ENCODE measurements at places on chromosomes 11 and 22. TPM values are rescaled to one million over a fixed set of nuclear protein-coding genes. Genes with fewer than 3 reads are reported as not detected.
A peak's percentile ranks its signal among the peaks of the same experiment; 100 is the strongest.

CHRNA10 gene
- total RNA-seq: 0.76 TPM

TUBA8 gene
- 0.90 TPM for total RNA-seq

MUC15 gene
- not detected for total RNA-seq

SAA2 gene
- total RNA-seq: 3.8 TPM

MIAT gene
- 2.9 TPM for total RNA-seq

SPTBN2 gene
- total RNA-seq: 0.51 TPM

SYCE3 gene
- not detected for total RNA-seq

PGA5 gene
- not detected for total RNA-seq

CRYAB gene
- total RNA-seq: 45.9 TPM

DUSP8 gene
- total RNA-seq: 4.4 TPM

MCAM gene
- 474 TPM for total RNA-seq

- H3K27ac ChIP-seq: no peak overlapping the region
- H3K4me3 ChIP-seq: no peak overlapping the region
- no peaks in the 10 kb centered on the region for H3K4me1 ChIP-seq
- no peaks in the 10 kb centered on the region for H3K36me3 ChIP-seq
Observed at GRCh38 chr11:34030382-34030781, 21.1 kb upstream of the CAPRIN1 start.

GRCh38 chr11:111674941-111675340 lies 72.7 kb downstream of the SIK2 start:
- no peaks in the 10 kb centered on the region for H3K27me3 ChIP-seq
- H3K27ac ChIP-seq: no peak overlapping the region
- no peaks in the 10 kb centered on the region for H3K36me3 ChIP-seq
- H3K4me3 ChIP-seq: no peak overlapping the region
- no peak for DNase-seq

DNA sequence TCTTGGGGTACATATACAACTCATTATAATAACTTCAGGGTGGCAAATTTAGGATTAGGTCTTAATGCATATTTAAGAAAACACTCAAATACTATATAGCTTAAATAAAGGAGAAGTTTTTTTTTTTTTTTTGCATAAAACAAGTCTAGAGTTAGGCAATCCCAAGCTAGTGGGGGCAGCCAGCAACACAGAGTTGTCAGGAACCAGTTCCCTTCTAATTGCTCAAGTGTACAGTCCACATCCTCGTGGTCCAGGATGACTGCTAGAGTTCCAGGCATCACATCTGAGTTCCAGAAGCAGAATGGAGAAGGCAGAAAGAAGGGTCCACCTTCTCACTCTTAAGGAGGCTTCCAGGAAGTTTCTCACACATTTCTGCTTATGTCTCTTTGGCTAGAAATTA lies 261.9 kb upstream of the PLET1 start:
- H3K36me3 ChIP-seq: no peaks in the 10 kb centered on the region
- no peak overlapping the region for H3K4me3 ChIP-seq
- no peaks in the 10 kb centered on the region for H3K27me3 ChIP-seq
- H3K4me1 ChIP-seq: no peaks in the 10 kb centered on the region

GRCh38 chr22:44658311-44658953 lies 43.6 kb upstream of the PRR5 start:
- H3K36me3 ChIP-seq: no peaks in the 10 kb centered on the region
- H3K27me3 ChIP-seq: no peaks in the 10 kb centered on the region
- no peak overlapping the region for H3K4me3 ChIP-seq
- H3K4me1 ChIP-seq: no peaks in the 10 kb centered on the region

DNA sequence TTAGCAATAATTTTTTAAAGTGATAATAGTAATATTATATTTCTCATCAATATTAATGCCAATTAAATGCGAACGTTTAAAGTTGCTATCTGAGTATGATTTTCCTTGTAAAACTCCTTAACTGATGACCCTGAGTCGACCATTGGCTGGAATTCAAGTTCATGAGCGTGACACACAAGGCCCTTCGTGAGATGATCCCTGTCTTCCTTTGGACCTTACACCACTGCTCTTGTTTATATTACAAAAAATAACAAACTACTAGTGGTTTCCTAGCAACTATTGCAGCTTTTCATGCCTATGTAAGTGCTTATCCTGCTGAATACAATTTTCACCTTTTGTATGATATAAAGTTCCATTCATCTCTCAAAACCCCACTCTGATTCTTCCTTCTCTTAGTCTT lies 752.9 kb downstream of the CNTN5 start:
- no peaks in the 10 kb centered on the region for H3K4me1 ChIP-seq
- no peaks in the 10 kb centered on the region for H3K27me3 ChIP-seq
- H3K4me3 ChIP-seq: no peak overlapping the region
- no peak overlapping the region for H3K27ac ChIP-seq
- DNase-seq: no peak

GRCh38 chr11:64868904-64869570 lies 9.4 kb downstream of the EHD1 start:
- no peak overlapping the region for H3K4me3 ChIP-seq
- no peaks in the 10 kb centered on the region for H3K36me3 ChIP-seq
- H3K27ac ChIP-seq: peak overlapping the region; percentile 86

GRCh38 chr22:20581503-20582170 lies 74.2 kb downstream of the MED15 start:
- DNase-seq: no peak
- no peak overlapping the region for H3K4me3 ChIP-seq
- H3K4me1 ChIP-seq: no peaks in the 10 kb centered on the region
- no peaks in the 10 kb centered on the region for H3K27me3 ChIP-seq

DNA sequence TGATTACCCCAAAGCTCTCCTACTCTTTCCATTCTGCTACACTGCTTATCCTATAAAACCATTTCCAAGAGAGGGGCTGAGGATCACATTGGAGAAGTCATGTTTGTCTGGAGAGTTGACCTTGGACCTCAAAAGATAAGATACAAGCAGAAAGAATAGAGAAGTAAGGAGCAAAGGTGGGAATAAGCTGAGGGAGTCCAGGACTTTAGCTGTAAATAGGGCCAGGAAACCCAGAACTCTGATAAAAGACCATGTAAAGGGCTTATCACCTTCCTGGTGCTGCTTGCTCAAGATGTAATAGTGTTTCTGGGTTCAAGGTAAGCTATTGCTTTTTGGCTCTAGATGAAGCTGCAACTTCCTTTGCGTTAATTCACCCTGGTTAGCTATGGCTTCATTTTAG lies 32.8 kb upstream of the CCDC90B start:
- H3K4me1 ChIP-seq: no peaks in the 10 kb centered on the region
- H3K27me3 ChIP-seq: no peaks in the 10 kb centered on the region
- no peak for DNase-seq

DNA sequence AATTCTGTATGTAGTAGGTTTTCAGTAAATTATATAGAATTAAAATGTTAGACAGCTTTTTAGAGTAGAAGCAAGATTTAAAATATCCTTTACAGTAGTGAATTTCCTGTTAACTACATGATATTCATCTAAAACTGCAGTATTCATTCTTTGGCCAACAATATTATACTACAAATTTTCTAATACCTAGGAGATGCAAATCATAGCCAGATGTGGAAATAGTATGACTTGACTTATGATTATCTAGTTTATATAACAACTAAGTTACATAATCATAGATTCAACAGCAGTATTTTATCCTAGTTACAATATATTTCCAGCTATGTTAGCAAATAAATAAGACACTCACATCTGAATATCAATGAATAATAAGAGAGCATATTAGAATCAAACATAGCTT lies 163.2 kb downstream of the MSANTD4 start:
- H3K36me3 ChIP-seq: no peaks in the 10 kb centered on the region
- no peaks in the 10 kb centered on the region for H3K27me3 ChIP-seq
- DNase-seq: no peak
- H3K4me1 ChIP-seq: no peaks in the 10 kb centered on the region
- no peak overlapping the region for H3K27ac ChIP-seq

DNA sequence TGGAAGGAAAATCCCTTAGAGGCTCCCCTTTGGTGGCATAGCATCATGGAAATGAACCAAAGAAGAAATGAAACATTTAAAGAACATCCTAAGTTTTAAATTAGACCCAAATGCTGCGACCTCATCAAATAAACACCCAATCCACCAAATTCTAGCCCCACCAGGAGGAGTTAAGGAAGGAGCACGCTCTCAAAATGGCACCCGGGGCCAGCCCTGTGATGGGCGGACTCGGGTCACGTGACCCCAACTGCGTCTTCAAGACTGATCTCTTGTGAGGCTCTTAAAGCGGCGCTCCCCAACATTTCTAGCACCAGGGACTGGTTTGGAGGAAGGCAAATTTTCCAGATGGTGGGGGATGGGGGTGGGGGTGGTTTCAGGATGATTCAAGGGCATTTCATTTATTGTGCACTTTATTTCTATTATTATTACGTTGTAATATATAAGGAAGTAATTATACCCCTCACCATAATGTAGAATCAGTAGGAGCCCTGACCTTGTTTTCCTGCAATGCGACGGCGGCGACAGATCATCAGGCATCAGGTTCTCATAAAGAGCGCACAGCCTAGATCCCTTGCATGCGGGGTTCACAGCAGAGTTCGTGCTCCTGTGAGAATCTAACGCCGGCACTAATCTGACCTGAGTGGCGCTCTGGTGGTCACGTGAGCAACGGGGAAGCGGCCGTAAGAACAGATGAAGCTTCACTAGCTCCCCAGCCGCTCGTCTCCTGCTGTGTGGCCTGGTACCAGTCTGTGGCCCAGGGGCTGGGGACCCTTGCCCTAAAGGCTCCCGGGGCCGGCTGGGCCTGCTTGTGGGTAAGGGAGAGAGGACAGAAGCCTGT lies 90.6 kb upstream of the SLC22A12 start:
- no peaks in the 10 kb centered on the region for H3K27me3 ChIP-seq
- DNase-seq: no peak
- no peaks in the 10 kb centered on the region for H3K4me1 ChIP-seq
- H3K27ac ChIP-seq: no peak overlapping the region
- H3K36me3 ChIP-seq: no peaks in the 10 kb centered on the region
- no peak overlapping the region for H3K4me3 ChIP-seq

DNA sequence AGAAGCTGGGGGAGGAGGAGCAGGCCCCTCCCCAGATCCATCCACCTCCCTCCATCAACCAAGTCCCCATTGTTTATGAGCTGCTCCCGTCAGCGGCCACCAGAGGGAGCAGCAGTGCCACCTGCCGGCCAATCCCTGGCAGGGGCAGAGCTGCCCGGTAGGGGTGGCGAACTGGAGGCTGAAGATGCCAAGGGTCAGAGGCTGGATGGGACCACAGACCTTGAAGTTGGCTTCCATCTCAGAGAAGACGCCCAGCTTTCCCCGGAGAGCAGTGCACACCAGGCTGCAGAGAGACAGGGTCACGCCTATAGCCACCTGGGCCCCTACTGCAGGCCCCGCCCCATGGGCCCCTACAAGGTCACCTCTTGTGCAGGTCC lies 3.6 kb downstream of the FIBP start:
- H3K4me3 ChIP-seq: no peak overlapping the region
- no peaks in the 10 kb centered on the region for H3K36me3 ChIP-seq
- DNase-seq: peak; percentile 73
- peaks cover 9% of the 10 kb centered on the region for H3K4me1 ChIP-seq
- H3K27ac ChIP-seq: peak overlapping the region; percentile 38

Measured in uterus (tissue), 4 donors.